Left cardiac atrium (tissue), 4 donors: ENCODE measurements at places on chromosomes 5 and 9.
A peak's percentile ranks its signal among the peaks of the same experiment; 100 is the strongest.

GRCh38 chr5:93300309-93300923 is 280.6 kb downstream of the NR2F1-AS1 start:
- DNase-seq: no peak

GRCh38 chr9:113901221-113901688 is 25.1 kb downstream of the ZNF618 start:
- peak; percentile 37 for DNase-seq

- no peak for DNase-seq
Measured at GRCh38 chr5:22514231-22514630, 338.9 kb downstream of the CDH12 start.

- DNase-seq: peak; percentile 22
Measured at GRCh38 chr5:125408448-125409233, 662.2 kb upstream of the ZNF608 start.

DNA sequence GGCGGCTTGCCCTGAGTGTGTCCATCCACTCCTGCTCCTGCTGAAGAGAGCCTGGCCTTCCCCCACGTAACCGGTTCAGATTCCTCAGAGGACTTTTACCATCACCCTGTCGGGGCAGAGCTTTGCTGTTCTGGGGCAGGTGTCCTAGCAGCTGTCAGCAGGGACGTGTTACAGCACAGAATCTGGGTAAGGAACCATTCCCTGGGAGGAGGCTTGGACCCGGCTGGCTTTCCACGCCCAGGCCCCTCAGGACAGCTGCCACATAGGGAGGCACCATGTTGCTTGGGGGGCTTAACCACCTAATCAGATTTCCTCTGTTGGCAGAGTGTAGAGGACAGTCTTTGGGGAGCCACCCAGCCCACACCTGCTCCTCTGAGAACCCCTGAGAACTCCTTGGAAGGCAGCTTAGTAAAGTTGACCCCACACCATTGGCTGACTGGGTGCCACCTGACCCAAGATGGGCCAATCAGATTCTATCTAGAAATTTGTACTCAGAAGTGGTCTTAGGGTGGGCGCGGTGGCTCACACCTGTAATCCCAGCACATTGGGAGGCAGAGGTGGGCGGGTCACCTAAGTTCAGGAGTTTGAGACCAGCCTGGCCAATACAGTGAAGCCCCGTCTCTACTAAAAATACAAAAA is 23.3 kb upstream of the EEIG1 start:
- no peak for DNase-seq

DNA sequence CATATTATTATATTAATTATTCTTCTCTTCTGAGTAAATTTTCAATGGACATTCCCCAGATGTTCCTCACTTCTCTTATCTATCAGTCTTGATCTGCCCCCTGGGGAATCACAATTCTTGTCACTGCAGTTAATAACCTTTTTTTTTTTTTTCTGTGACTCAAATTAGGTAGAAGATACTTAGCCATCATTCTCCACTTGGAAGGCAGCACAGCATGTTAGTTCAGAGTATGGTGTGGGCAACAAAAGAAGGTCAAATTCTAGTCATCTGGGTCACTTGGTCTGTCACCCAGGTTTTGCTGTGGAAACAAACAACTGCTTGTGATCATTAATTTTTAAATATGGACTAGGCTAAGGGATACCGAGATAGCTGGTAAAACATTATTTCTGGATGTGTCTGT is 8.1 kb upstream of the MOB3B start:
- DNase-seq: no peak
